ENCODE measurements at places on chromosomes 12 and 14.

DNA sequence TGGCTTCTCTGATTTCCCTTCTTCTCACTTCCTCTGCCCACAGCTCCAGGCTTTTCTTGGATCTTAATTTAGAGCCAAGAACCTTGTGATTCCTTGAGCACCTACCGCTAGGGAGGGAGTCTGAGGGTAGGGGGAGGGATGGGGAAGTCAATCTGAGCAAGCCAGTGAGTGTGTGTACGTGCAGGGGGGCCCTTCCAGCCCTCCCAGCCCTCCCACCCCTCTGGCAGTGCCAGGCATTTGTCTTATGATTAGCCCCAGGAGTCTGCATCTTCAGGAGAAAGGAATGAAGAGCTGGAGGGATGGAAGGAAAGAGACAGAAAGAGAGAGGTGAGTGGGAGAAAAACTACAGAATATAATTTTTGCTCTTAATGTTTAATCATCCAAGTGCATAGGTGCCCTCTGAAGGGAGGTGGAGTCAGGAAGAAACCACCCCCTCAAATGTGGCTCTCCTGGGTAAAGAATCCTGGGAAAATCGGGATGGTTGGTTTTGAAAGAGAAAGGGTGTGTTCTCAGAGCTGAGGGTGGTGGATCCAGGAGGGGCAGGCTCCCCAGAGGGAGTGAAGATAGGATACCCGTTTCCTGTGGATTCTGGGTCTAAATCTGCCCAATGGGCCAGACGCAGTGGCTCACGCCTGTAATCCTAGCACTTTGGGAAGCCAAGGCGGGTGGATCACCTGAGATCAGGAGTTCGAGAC is 2.1 kb downstream of the PIANP start:
- DNase-seq = no peak

DNA sequence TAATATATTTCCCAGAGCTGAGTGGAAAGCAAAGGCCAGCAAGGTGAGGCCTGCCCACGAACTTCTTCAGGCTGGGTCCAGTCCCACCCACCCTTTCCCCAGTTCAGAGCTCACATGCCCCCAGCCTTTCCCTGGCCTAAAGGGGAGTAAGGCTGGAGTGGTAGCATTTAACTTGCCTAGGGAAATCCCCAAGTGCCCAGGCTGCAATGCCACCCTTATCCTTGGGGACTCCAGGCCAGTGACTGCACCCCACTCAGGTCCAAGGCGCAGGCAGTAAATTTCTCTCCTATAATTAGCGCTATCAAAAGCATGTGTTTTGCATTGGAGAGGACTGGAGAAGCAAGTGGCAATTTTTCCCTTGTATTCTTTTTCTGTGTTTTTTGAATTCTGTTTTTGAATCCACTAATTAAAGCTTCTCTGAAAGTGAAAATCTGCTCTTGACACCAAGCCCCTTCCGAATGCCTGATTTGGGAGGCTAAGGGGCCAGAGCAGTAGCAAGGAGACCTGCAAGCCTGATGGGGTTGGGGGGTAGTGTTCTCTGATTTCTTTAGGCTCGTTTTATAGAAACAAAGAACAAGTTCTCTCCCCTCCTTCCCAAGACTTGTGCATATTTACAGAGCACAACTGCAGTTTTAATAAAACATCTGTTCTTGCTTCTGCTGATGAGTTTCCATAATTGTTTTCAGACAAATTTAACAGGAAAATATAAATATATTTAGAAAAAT is 3.5 kb upstream of the HOXC6 start:
- no peak for DNase-seq

DNA sequence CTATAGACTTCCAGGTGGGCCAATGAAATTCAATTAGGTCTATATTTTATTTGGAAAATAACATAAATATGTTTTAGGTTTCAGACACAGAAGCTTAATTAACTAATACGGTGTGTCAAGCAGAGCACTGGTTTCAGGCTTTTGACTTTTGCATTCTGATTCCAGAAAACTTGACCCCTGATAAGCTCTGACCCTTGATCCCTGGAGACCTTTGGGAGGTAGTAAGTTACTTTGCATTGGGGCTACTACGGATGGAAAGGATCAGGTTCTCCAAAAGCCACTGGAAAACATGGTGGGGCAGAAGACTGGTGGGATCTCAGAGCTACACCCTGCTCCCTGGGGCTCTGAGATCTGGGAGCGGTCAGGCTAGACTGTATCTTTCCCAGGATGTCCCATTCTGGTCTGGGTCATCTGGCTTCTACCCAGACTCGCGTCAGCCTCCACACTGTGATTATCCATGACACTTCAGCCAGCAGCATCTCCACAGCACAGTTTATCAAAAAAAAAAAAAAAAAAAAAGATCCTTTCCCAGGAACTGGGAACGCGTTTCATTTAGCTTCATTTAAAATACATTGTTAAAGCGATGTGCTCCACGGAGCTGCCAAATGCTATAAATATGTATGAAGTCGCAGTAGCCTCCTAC is 17.8 kb upstream of the EMP1 start:
- no peak for DNase-seq

- DNase-seq = no peak
Measured at GRCh38 chr12:7933255-7933726, 2.7 kb downstream of the SLC2A3 start.

GRCh38 chr12:103100257-103100831 is 142.9 kb downstream of the ASCL1 start:
- no peak for DNase-seq

DNA sequence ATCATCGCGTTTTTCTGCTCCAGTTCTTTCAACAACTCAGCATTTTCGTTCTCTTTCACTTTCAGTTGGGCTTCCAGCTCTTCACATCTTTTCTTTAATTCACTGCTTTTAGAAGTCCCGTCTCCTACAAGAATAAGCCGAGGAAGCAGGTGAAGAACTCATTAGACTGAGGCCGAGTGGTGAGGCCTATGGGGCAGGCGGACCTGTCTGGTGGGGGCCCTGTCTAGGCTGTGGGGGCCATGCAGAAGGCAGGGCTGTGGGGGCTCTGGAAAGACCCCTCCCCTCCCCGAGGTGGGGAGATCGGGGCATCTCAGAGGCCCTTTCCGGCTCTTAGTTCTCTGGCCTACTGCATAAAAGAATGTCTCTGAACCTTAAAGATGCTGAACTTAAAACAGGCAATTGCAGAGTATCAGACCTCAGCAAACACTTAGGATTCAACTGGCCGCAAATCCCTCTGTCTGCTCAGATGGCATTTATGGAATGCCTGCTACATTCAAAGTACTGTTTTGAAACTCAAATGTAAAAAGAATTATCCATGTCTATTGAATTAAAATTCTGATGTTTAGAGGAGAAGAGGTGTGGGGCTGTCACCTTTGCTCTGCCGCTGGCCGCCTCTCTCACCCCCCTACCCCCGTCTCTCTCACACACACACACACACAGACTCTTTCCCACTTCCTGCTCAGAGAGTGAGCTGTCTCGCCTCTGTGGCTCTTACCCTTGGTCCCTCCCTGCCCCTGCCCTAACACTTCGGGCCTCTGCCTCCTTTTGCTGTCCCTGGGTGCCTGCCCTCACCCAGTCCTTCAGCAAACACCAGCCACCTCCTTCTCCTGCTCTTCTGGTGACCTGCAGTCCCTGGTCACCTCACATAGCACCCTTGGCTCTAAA is 34.7 kb downstream of the CCDC92 start:
- DNase-seq = no peak

DNA sequence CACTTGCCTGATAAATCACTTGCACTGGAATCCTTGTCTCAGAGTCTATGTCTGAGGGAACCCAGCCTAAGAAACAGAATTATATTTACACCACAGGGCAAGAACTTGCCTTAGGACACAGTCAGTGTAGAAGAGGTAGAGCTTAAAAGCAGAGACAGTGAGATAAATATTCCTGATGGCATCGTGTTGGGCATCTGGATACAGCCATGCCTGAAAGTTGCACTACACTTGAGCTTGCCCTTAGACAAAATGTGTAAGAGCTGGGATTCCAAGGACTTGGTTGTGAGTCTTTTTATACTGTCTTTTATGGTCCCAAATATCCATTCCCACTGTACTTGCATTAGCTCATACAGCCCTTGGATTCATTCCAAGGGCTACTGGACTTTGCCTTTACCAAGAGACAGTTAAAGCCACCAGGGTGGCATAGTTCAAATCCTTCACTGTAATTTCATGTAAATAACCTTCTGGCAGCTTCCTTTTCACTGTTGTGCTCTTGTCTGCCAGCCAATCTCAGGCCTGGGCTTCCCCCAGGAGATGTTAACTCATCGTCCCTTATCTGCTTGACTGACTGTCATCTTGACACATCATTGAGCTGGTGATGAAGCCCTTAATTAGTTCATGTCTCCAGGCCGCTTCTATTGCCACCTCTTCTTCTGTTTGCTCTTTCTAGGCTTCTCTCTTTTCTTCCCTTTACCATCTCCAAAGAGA is 577.9 kb upstream of the TBX3 start:
- DNase-seq = no peak

GRCh38 chr14:96894966-96895365 is 97.8 kb downstream of the VRK1 start:
- no peak for DNase-seq

- DNase-seq = no peak
Measured at GRCh38 chr14:103232031-103232808, 101.8 kb upstream of the EIF5 start.

DNA sequence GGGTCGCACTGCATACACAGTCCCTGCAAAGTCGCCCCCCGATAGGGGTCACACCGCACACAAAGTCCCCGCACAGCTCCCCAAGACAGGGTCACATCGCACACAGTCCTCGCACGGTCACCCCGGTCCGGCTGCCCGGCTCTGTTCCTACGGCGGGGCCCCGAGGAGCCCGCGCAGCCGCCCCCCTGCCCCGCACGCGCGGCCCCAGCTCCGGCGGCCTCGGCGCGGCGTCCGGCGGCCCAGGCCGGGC is 300 bp downstream of the SSH1 start:
- no peak for DNase-seq

DNA sequence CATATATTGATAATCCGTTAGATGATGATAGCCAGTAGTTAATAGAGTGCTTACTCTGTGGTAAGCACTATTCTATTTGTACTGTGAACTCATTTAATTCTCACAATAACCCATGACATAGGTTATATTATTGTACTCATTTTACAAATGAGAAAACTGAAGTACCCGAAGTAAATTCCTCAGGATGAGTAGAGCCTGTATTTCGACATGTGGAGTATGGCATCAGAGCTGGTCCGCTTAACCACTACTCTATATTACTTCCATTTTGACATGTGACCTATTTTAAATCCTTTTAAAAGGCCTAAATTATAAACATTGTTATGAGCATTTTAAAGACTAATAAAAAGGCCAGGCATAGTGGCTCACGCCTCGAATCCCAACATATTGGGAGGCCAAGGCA is 8.0 kb upstream of the RAP1B start:
- DNase-seq = no peak

GRCh38 chr14:49559979-49560768 is 26.0 kb downstream of the RPS29 start:
- no peak for DNase-seq

DNA sequence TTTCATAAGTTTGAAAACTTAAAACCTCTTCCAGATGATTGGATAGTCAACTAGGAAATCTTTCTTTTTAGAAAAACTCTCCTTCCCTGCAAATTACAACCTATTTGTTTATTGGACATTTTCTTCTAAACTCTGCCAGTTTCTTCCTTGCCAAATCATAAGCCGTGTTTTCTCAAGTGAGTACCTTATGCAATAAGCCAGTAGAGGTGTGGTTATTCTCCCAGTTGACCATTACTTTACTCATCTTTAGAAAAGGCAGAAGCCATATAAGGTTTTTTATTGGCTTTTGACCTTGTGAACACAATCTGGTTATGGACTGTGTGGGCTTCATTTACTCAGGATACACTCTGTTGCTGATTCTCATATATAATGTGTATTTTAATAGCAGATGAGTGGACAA is 14.6 kb downstream of the ACTR6 start:
- no peak for DNase-seq

DNA sequence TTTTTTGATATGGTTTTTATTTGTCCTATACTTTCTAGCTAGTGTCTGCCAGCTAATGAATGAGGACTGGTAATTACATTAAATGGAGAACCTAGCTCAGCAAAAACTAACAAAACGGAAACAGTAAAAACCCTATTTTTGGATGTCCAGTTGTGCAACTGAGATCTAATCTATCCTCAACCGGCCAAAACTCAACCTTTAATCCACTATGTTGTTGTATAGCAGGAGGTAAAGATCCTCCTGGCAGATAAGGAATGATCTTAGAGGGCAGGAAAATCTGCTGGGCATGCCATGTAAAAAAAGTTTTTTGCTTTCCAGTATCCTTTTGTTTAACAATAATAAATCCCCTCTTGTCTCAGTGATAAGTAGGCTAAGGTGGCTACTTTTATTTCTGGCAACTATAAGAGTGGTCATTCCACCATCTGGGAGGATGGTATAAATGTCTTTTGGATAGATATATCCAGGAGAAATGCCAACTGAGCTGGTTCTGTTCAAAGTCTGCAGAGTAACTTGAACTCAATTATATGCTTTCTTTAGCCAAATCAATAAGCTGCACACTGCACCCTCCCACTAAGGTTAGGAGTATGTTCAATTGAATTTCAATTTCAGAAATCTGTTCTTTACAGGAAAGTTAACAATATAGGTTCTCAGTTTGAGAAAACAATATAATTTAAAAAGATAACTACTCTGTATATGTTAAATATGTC is 40.1 kb downstream of the WASHC3 start:
- no peak for DNase-seq

- no peak for DNase-seq
Measured at GRCh38 chr12:70605976-70606375, 31.3 kb downstream of the PTPRB start.

GRCh38 chr14:93799989-93800921 is 12.0 kb upstream of the PRIMA1 start:
- DNase-seq = no peak

GRCh38 chr12:81597928-81598604 is 161.1 kb downstream of the PPFIA2 start:
- no peak for DNase-seq

DNA sequence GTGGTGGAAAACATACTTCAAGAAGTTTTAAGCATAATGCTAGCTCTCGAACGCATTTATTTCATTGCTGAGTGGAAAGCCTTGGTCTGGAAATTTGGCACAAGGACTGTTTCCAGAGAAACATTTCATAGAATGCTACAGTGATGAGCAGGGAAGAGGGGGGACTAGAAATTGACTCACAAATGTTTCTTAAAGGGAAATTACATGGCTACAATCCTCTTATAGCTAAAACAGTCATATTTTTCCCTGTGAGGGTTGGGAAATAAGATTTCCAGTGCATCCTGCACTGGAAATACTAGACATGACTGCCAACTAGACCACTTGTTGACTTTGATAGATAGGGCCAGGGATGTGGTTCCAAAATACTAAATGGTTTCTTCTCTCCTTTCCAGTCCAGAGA is 197.3 kb upstream of the RGS6 start:
- no peak for DNase-seq

GRCh38 chr12:78187741-78188140 is 357.0 kb downstream of the NAV3 start:
- DNase-seq = no peak

All from activated gamma-delta T cell (primary cell).